Activated effector memory CD4-positive, alpha-beta T cell treated with Interleukin-2 at 50 U/mL for 16 hours (primary cell): ENCODE measurements at places on chromosomes 1 and 21.

- DNase-seq, result no peak
Measured at GRCh38 chr1:161506336-161507223, 1.3 kb downstream of the FCGR2A start.

GRCh38 chr1:161981126-161981525 lies 42.5 kb downstream of the OLFML2B start:
- DNase-seq, result no peak

DNA sequence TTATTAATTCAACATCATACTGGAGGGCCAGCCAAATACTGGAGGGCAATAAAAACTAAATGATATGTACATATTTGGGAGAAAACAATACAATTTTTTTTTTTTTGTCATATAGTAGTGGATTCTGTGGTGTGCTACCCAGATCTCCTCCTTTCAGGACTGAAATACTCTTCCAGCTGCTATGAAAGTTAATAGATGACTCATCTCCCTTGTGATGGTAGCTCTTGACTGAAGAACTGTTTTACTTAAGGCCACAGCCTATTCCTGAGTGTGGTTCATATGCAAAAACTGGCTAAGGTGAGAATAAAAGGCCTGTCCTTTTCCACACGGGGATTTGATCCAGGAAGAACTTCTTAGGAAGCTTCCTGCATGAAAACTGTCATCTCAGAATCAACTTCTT lies 307.9 kb downstream of the HLX start:
- DNase-seq, result no peak

GRCh38 chr1:27618341-27619082 lies 14.6 kb upstream of the AHDC1 start:
- peak; percentile 41 for DNase-seq

DNA sequence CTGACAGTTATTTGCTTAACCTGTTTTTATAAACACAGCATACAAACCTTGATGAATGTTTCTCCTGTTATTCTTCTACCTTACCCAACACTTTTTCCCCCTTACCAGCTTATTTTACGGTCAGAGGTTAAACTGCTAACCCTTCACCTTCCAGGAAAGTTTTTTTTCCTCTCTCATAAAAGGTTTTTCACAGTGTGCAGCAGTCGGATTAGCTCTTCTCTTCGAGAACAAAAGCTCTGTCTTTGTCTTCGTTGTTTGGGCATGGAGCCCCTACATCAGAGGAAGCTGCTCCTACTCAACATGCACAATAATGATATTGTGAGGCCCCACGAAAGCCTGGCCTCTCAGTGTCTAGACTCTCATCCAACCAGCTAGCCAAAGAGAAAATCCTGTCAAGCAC lies 42.0 kb downstream of the DENND1B start:
- DNase-seq, result no peak

- DNase-seq, result no peak
Measured at GRCh38 chr21:37974081-37974480, 57.8 kb upstream of the KCNJ6 start.
